ENCODE measurements at places on chromosomes 4 and X.
A peak's percentile ranks its signal among the peaks of the same experiment; 100 is the strongest.

DNA sequence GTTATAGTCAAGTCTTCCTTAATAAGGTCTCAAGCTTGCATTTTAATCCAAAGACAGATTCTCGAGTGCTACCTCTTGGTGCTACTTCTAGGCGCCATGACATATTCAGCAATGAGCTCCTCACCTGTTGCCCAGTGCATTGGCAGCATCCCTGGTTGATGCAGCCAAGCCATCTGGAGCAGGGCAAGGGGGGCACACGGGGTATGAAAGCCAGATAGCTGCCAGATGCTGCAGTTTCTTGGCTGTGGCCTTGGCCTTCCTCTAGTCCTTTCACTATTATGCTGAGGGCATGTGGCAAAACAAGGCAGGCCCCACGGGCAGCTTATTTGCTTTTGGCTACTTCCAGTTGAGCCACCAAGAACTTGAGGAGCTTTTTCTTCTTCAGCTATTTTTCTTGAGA, 168.6 kb upstream of the PGRMC2 start:
- DNase-seq, result no peak

DNA sequence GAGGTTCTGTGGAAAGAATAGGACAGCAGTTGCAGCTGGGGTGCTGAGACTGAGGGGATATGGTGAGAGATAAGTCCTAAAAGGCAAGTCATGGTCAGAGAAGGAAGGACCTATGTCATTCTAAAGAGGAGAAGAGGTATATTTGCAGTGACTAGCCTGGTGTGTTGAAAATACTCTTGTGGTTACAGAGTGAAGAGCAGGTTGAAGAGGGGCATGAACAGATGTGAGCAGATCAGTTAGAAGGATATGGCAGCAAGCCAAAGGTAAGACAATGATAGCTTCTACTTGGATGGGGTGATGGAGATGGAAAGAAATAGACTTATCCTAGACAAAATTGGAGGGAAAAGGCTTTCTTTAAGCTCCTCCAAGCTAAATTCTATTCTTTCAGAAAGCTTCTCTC, 469.8 kb upstream of the CPEB2 start:
- no peak for DNase-seq

DNA sequence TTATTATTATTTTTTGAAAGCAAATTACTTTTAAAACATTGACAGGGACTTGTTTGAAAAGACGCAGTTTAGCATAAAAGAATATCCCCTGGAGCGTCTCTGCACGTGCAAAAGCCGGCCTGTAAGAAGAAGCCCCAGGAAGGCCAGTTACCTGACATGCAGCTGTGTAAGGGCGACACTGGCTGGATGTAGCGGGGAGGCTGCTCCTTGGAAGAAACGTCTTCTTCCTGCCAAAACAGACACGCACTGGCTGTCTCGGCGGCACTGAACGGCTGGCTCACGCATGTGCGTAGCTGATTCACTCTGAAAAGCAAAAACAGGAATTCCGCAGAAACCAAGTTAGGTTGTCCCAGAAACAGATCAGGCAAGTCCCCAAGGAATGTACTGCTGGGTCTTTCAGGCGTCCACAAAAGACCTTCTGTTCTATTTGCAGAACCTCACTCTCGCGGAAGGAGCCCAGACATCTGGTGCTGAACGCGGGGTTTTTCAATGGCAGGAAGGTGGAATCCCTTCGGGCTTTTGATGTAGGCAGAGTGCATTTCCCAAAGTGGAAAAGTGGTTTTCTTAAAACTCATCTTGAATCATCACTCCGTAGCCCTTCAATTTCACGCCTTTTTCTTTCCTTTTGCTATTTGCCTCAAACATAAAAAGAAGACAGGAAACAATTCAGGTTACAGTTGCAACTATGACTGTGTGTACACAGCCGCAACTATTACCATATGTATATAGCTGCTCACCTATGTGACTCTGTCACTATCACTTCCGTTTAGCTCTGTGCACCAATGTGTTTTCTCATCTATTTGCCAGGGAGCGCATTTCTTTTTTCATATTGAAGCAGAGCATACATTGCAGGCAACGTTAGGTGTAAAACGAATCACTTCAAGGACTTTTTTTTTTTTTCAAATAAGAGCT, 38.1 kb upstream of the ARSH start:
- no peak for DNase-seq

GRCh38 chrX:119468551-119469312, 488 bp downstream of the SLC25A5 start:
- peak; percentile 46 for DNase-seq

DNA sequence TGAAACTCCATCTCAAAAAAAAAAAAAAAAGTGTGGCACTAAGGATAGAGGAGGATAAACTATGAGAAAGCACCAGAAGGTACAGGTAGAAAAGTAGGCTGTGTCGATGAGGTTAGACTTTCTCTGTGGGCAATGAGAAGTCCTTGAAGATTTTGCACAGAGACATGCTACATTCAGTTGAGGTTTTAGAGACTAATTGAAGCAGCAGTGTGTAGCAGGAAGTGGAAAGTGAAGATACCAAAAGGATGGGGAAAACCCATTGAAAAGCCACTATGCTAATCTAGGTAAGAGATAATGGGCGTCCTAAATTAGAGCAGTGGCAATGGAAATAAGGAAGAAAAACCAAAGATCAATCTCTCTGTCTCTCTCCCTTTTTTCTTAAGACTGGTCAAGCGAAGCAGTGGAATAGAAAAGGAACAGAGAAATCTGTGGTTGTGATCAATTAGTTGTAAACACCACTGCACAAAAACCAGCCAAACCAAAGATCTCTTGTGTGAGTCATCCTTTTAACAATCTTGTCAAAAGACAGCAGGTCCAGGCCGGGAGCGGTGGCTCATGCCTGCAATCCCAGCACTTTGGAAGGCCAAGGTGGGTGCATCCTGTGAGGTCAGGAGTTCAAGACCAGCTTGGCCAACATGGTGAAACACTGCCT, 3.5 kb downstream of the SPINK2 start:
- DNase-seq, result peak; percentile 39

All from GM18507 (cell line).